ENCODE measurements at places on chromosomes 3 and 15.

DNA sequence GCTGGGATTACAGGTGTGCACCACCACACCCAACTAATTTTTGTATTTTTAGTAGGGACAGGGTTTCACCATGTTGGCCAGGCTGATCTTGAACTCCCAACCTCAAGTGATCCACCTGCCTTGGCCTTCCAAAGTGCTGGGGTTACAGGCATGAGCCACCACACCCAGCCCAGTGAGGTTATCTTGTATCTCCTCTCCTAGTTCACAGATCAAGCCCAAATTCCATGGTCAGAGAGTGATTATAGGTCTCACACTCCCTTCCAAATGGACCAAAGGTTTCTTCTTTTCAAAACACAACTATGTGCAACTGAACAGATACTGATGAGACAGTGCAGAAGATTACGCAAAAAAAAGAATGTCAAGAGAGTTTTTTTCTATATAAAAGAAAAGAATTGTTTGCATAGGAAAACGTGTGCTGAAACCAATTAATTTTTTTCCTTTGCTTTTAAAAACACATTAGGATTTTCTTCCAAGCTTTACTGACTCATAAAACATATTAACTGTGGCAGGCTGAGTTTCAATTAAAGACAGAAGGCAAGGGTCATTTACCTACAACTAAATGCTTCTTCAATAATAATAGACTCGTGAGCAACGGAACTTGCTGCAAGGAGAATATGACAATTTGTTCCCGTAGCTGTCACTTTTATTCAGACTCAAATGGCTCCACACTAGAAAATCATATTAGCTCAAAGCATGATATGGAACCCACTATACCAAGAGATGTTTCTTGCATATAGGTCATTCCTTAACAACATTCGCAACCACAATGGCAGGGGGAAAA lies 30.4 kb upstream of the THUMPD3 start:
- no peak for DNase-seq

DNA sequence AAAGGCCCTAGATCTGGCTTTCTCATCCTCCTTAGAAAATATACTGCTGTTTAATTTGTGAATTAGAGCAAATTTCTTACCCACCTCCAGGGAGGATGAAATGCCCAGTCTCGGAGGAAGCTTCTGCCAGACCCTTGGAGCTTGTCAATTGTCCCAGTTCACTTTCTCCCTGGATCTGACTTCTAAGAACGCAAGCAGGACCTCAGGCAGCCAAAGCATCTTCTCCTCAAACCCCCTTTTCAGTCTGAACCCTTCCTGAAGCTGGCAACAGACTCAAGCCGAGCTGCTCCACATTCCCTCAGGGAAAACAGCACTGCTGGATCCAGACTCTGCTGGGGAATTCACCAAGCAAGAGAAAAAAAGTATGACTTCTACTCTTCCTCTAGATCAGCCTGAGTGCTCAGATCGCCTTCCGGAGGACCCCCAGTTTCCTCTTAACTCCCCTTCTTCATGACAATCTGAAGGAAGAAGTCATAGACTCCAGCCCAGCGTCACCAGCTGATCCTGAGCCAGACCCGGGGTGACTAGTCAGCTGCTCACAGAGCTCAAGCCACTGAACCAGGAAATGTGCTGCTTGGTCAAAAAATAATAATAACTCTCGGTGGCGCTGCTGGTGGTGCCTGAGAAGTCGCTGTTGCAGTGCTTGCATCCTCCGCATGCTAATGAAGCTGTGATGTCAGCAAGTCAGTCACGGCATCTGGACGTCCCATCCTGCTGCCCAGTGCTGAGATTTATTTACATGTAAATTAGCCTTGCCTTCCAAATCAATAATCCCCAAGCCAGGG lies at the start of gene PRICKLE2:
Gene PRICKLE2, minus strand, starts transcription at position 641 of the 785 bp plus-strand sequence. CDS start 26,539 bp downstream, outside the sequence.
- peak; percentile 90 for DNase-seq

DNA sequence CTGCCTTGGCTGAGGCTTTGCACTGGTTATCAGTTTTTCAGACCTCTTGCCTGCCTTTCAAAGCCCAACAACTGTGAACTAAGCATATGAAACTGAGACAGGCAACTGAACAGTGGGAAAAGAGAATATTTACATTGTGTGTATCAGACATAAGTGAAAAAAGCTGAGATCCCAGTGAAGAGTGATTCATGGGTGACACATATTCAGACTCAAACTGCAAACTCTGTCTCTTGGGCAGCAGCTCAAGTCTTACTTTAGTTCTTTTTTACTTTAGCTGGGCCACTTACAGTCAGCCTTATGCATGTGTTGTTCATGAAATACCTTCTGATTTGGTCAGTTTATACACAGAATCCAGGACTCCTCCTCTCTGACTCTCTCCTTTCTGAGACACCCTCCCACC lies 19.2 kb downstream of the SUCLG2 start:
- no peak for DNase-seq

- DNase-seq, result no peak
These were observed 39.2 kb downstream of the SPPL2A start for GRCh38 chr15:50726315-50726714.

DNA sequence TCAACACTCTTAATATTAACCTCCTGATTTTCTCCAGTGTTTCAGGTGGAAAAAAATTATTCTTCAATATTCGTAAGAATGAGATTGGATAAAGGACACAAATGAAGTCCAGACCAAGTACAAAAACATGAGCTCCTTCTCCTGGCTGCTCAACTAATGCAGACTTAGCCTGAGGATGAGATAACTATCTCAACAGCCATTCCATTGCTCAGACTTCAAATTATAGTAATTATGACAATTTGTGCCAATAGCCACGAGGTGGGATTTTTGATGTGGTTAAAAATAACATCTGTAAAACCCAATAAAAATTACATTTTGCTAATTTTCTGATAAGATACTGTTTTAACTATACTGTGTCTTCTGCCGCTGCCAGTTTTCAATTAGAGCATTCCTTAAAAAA lies 323.6 kb downstream of the SOX2 start:
- no peak for DNase-seq

- no peak for DNase-seq
These were observed 66.2 kb downstream of the RASA2 start for GRCh38 chr3:141553055-141553454.

DNA sequence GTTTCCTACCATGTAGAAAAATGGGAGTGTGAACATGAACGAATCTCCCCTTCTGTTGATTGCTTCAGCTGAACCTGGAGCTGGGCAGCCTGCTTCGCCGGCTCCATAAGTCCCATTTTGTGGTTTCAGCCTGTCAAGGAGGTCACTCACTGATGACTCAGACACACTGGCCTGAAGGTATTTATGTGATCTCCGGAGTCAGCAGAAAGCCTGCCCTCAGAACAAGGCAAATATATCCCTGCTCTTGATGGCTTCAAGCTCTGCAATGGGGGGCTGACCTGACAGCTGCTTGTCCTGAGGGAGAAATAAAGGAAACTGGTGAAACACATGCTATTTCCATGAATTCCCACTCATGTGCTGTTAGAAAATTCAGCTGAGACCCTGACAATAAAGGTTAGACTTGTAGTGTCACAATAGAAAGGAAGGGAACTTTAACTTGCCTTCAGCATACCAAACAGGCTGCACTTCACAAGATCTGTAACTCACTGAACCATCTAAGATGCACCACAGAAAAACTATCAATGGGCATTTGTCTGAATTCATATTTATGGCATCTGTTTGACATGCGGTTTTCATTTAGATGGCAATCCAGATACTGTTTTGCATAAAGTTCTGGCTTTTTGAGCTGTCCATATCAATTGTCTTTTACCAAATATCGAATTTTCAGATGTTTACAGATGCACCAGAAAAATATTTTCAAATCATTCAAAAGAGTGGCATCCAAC lies 282.0 kb upstream of the VEPH1 start:
- DNase-seq, result peak; percentile 33

GRCh38 chr3:109331692-109332091 lies 5.7 kb downstream of the DPPA4 start:
- DNase-seq, result no peak

GRCh38 chr3:41073190-41073589 lies 126.1 kb upstream of the CTNNB1 start:
- no peak for DNase-seq

DNA sequence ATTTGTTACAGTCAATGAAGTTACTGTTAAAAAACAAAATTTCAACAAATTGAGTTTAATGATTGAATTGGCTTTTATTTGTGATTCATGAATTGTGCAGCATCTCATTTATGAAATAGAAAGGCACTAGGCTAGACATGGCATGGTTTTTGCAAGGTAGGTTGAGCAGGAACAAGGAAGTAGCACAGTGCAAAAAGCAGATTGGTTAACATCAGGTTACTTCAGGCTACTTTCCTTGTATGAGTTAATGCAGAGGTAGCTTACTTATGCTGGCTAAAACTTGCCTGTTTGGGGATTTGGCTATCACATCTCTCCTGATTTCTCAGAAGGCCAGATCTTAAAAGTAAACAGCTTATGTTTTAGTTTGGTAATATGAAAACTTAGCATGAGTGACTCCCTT lies 23.0 kb upstream of the SV2B start:
- no peak for DNase-seq

- no peak for DNase-seq
These were observed 251.1 kb upstream of the CMC1 start for GRCh38 chr3:27990324-27990723.

GRCh38 chr3:177811112-177811511 lies 613.8 kb upstream of the TBL1XR1 start:
- DNase-seq, result no peak

GRCh38 chr15:63912061-63912615 lies 78.4 kb upstream of the HERC1 start:
- no peak for DNase-seq

DNA sequence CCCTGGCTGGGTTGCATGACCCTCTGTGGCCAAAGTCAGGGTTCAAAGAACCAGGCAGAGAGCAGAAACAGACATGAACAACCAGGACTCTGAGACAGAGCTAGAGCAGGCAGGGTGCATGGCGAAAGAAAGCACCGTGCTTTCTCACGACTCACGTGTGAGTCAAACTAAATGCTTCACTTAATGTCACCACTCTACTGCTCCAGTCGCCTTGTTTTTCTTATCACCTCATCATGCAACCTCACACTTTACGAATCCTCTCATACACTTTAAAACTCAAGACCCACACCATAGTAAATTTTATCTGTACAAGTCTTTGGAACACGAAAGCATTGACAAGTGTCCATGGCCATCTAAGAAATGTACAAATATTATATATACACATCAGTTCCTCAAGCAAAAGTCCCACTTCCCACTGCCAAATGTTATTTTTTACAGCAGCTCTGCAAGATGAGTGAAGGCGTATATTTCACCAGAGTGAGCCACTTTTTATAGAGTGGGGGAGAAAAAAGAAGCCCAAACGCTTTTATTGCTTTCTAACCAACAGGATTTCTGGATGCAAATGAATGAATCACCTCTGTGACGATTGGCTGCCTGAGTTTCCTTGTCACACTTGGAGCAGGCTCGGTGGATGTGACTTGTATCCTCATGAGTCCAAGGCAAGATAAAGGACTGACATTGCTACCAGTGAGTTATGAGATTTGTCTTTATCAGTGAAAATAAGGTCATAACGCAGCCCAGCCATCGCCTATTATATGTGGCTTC lies 16.0 kb upstream of the MEGF11 start:
- no peak for DNase-seq

DNA sequence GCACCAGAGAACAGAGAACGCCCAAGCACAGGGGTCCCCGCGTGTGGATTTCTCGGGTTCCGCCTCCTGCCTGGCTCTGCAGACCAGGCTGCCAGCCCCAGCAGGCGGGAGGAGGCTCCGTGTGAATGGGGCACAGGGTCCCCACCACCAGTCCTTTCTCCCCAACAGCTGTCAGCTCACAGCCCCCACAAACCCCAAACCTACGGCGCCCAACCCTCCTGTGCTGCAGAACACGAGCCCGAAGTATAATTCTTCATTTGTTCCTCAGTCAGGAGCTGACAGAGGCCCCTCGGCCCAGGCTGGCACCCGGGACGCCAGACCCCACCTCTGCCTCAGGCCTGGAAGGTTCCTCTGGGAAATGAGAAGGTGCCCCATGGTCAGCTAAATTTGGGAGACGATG lies 78.0 kb downstream of the TBC1D2B start:
- DNase-seq, result no peak

DNA sequence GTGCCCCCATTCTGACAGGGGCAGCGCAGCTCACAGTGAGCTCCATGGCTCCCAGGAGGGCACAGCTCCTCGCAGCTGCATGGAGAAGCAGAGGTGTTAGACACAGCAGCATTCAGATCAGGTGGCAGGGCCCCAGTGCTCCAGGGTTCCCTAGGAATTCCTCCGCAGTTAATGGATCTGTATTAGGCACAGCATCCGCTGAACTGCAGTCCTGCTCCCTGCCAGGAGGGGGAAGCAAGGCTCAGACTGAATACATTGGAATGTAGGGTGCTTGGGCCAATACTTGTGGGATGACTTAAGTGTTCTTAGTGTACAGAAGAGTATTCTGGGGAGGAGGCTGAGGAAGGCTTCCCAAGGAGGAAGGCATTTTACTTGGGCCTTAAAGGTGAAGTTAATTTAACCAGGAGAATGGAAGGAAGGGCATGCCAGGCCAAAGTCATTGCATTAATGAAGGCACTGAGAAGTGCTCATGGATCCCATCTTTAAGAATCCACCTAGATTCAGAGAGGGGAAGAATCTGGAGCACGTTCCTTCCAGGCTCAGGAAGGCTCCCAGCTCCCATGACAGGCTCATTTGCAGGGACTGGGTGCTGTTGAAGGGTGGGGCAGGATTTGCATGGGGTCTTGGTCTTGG lies 111.6 kb downstream of the RAB11A start:
- peak; percentile 47 for DNase-seq

DNA sequence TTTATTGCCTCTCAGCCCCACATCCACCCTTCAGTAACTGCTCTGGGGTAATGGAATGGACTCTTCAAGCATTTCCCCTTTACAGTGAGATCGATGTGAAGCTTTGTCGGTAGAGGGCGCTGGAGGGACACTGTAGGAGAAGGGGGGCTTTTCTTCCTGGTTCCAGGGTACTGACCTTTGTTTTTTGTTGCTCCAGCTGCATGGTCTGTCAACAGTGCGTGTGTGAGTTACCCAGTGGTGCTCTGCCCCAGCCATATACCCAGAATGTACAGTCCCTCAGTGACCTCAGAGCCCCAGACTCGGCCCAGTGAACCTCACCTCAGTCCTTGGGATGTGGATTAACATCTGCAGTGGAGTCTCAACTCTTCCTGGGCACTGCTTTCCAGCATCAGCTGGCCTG lies 180.3 kb upstream of the TSC22D2 start:
- DNase-seq, result peak; percentile 75

GRCh38 chr15:33616475-33616874 lies 305.7 kb downstream of the RYR3 start:
- no peak for DNase-seq

DNA sequence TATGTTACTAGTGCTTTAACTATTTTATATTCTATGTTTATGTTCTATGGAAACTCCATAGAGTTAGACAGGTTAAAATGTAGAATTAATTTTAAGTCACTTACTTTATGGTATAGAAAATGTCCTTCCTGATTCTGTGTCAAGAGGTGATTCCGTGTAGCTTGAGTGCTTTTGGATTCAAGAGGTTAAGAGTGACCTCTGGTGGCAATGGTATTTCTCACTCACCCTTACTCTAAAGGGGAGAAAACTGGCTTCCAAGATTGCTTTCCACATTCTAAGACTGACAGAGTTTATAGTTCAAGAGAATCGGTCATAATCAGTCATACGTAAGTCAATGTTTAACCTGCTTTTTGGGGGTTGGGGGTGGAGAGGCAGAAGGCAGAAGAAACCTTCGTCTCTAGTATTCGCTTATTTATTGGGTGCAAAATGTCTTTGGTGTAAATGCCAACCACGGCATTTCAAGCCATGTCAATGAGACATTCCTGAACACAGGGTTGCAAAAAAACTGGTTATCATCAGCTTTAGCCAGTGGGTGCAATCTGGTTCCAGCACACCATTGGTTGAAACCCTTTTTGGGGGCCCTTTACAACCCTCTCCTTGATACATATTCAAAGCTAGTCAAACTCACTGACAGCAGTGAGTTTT lies 92.0 kb upstream of the VGLL3 start:
- peak; percentile 26 for DNase-seq

- DNase-seq, result no peak
These were observed 468.8 kb upstream of the GRM7 start for GRCh38 chr3:6392123-6392522.

Data from femur (tissue), 1 donor.